ENCODE measurements at places on chromosomes 5 and 9. TPM values are rescaled to one million over a fixed set of nuclear protein-coding genes. Genes with fewer than 3 reads are reported as not detected.

The EGR1 gene
- 6.2 TPM for total RNA-seq

The MED10 gene
- 13.3 TPM for total RNA-seq

- DNase-seq, result peak; percentile 9
Observed at GRCh38 chr5:108634010-108634616, 113.6 kb upstream of the FER start.

DNA sequence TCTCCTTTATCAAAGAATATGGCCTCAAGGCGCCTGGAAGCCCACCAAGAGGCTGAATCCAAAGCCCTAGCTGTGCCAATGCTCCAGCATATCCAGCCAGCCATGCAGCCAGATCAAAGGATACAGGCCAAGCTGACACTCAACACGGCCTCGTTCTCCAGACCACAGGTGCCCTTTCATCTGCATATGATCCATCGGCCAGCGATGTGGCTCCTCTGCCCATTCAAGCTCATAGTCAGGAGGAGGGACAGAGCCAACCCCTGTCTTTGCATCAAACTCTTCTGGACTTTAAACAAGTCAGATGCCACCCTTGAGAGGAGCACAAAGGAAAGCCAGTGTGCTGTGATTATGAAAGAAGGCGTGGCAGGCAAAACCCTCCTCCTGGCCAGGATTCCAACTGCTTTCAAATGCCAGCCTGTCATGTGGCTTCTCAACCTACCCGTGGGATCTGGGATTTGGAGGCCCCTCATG lies 42.5 kb downstream of the ADAM19 start:
- DNase-seq, result peak; percentile 47

- DNase-seq, result no peak
Observed at GRCh38 chr5:74332682-74333081, 307.8 kb downstream of the ENC1 start.

GRCh38 chr5:76514713-76515112 lies 108.5 kb downstream of the F2RL2 start:
- no peak for DNase-seq

DNA sequence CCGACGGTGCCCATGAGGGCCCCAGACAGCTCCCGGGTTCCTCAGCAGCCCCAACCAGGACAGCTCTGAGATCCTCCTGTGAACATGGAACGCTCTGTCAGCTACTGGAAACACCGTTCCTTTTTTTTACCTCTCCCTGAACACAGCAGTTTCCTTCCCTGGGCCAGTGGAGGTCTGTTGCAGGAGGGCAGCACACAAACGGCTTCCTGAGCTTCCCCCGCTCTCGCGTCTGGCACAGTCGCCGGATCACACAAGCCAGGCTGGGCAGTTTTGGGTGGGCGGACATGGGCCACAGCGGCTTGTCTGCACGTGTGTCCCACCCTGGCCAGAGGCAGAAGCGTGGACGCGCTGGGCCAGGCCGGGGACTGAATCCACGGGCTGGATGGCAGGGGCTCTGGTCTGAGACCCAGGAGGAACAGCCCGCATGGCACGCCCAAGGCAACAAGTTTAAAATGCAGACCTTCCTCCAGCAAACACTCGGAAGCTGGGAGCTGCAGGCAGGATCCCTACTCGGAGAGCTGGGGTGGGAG lies 106.8 kb upstream of the SARDH start:
- no peak for DNase-seq

- no peak for DNase-seq
Observed at GRCh38 chr5:109281136-109281690, 128.6 kb downstream of the PJA2 start.

GRCh38 chr5:180820788-180821321 lies 18.2 kb upstream of the MGAT1 start:
- no peak for DNase-seq

- no peak for DNase-seq
Observed at GRCh38 chr9:68473790-68474189, 66.9 kb downstream of the TMEM252 start.

GRCh38 chr5:31711363-31711762 lies 72.4 kb downstream of the PDZD2 start:
- DNase-seq, result no peak

DNA sequence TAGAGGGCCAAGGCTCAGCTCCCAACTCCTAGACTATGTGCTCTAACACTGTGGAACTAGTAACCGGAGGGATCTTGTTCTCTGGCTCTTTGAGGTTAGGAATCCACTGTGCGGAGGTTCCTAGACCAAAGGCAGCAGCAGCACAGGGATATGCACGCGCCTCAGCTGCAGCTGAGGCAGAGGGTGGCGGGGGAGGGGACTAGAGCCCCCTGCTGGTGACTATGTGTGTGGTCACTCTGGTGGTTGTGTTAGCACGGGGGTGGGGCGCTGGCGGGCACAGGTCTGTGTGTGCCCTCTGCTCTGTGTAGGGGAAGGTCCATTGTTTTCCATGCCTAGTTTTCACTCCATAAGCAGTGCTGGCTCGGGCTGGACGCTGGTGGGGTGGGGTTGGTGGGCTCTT lies 458.0 kb upstream of the IZUMO3 start:
- DNase-seq, result no peak

- no peak for DNase-seq
Observed at GRCh38 chr5:77882670-77883257, 106.6 kb upstream of the TBCA start.

GRCh38 chr5:116035123-116035522 lies 2.9 kb downstream of the ARL14EPL start:
- peak; percentile 56 for DNase-seq

DNA sequence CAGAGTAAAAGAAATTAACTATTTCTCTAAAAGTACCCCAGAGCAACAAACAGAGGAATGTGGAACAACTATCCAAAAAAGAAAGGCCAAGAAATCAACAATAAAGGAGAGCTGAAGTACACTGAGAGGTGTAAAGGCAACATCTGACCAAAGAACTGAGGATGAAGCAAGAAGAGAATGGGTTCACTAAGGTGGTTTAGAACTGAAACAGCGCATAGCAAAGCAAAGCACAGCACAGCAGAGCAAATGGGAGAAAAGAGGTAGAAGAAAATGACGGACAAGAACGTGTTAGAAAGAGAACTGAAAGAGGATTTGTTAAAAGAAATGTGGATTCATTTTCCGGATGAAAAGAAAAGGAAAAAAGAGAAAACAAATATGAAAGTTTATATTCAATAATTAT lies 25.8 kb downstream of the RFX3 start:
- DNase-seq, result no peak

DNA sequence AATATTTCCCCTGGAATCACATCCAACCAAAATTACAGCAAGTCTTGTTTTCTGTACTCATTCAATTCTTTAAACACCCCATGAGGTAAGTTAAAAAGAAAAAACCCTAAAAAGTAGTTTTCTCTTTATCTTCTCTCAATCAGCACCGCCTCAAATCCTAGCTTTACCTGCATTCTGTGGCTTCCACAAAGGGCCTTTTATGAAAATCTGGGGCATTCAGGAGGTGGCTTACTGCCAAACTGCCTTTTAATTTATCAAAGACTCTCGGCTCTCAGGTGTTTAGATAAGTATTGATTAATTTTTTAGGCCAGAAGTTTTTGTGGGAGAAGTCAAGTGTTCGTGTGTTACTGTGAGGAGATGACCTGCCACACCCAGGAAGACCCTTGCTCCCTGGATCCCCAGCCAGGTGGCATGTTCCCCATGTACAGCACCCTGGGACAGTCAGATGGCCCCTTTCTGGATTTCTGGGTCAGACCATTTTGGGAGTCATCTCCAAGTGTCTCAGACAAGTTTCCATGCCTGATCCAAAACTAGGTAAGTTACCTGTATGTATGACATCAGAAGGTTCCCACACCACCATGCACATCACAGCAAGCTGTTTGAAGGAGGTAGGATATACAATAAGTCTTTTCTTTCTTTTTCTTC lies 6.2 kb upstream of the TMEM171 start:
- DNase-seq, result no peak
